ENCODE measurements at places on chromosomes 2 and 18.

GRCh38 chr2:11319939-11320338 is 24.5 kb downstream of the ROCK2 start:
- no peak for DNase-seq

GRCh38 chr2:479031-479430 is 191.1 kb upstream of the ALKAL2 start:
- DNase-seq: no peak

GRCh38 chr18:13216092-13216582 is 2.4 kb upstream of the LDLRAD4 start:
- peak; percentile 37 for DNase-seq

- DNase-seq: no peak
These were observed 336.4 kb upstream of the EPHA4 start for GRCh38 chr2:221908518-221908917.

DNA sequence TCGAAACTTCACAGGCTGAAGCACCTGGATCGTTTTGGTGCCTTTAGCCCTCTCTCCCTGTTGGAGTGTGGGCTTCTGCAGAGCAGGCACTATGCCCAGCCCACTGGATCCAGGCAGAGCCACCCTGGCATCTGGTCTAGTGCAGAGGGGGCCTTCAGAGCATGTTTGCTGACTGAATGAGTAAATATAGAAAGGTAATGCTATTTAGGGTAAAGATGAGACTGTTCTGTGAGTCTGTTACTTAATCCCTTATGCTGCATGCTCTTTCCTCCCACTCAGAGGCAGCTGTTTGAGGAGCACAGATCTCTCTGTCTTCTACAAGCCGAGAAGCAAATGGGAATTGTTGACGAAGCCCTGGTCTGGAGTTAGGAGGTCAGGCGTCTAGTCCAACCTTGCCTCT is 130.2 kb downstream of the RGPD3 start:
- DNase-seq: no peak

DNA sequence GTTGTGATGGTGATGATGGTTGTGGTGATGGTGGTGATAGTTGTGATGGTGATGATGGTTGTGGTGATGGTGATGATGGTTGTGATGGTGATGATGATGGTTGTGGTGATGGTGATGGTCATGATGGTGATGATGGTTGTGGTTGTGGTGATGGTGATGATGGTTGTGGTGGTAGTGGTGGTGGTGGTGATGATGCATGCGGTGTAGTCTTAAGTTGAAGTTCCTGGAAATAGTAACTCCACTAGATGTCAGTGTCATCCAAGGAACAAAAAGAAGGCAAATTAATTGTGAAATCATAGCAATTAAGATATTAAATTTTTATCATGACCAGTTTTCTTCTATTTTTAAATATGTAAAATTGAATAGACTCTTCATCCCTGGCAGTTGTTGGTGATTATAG is 309.2 kb downstream of the AGAP1 start:
- no peak for DNase-seq

GRCh38 chr2:150608341-150608740 is 120.9 kb upstream of the RND3 start:
- no peak for DNase-seq

- no peak for DNase-seq
These were observed 3.4 kb downstream of the NAGK start for GRCh38 chr2:71071681-71072398.

- peak; percentile 93 for DNase-seq
These were observed 48.5 kb downstream of the SMAD7 start for GRCh38 chr18:48902023-48902855.

DNA sequence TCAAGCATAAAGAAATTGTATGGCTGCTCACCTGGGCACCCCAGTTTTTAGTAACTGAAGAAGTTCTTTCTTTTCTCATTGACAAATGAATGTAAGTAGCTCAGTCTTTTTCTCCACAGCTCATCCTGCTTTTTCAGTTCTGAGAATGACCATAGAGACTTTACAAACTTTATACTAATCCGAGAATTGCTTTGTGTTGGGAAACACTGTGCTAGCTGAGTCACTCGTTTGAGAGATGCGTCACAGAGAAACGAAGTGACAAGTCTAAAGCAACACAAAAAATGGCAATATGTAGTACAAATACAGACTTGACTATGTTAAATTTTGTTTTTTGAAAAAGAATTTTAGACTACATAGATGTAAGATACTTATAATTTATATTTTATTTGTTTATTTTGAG is 9.0 kb downstream of the LRRTM4 start:
- DNase-seq: no peak

All from NCI-H1092 treated with DMSO at 0.1 percent for 48 hours (cell line).